ENCODE measurements at places on chromosomes 6 and 20.

DNA sequence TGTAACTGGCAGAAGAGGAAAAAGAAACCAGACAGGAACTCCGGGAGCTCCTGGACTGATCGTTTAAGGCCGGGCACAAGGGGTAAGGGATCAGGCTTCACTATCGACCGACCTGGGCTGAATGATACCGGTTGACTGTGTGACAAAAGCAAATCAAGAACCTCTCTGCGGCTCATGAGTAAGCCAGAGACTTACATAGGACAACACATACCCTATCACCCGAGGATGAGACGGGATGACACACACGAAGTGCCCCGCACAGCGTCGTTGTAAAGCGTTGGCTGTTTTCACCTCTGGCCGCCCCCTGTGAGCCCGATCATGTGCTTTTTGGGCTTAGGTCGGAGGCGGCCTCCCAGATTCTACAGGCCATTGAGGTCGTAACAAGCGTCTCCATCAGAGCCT is 695 bp upstream of the TGIF2 start:
- DNase-seq: no peak

GRCh38 chr6:88135578-88136114 is 30.5 kb downstream of the CNR1 start:
- no peak for DNase-seq

GRCh38 chr6:108581237-108581931 is 20.7 kb downstream of the FOXO3 start:
- DNase-seq: no peak

GRCh38 chr20:41348430-41349172 is 8.0 kb downstream of the LPIN3 start:
- no peak for DNase-seq

DNA sequence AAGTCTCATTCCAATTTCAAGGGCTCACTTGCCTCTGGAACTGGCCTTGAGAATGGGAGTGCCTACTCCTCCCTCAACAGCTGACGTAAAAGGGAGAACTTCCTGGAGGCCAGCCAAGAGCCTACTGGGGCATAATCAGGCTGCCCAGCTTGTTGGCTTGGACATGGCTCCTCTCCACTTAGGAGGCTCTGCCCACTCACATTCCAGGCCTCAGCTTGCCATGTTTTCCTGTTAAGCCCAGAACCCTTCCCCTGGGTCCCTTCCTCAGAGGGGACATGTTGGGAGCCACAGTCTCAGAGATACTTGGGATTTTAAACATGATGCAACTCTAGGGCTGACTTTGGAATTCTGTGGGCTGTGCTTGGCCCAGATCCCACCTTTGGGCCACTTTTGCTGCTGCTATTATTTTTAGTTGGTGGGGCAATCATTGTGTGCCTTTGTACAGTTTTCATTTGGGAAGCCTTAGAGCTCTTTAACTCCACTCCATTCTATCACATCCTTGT is 31.5 kb upstream of the ADTRP start:
- no peak for DNase-seq

- no peak for DNase-seq
Observed at GRCh38 chr6:24228681-24229255, 102.8 kb downstream of the NRSN1 start.

DNA sequence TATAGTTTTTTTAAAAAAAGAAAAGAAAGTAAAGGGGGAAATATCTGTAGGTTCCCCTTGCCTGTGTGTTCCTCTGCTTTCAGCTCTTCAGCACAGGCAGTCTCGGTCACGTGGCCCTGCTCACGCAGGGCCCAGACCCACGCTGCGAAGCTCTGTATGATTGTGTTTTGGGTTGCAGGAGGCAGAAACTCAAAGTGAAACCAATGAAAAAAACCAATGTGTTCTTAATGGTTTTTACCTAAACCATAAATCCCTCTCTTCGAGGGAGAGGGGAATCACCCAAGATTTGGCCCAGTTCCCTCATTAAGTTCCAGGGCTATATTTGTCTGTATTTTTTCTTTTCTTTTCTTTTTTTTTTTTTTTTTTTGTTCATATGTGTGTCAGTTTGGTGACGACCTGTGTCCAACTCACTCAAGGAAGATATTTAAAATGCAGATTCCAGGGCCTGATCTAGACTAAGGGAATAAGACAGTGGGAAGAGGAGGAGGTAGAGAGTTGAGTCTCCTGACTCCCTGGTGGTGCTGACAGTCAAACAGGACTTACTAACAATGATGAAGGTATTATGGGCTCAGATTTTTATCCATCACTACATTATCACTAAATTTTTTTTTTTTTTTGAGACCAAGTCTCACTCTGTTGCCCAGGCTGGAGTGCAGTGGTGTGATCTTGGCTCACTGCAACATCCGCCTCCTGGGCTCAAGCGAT is 33.8 kb upstream of the RREB1 start:
- no peak for DNase-seq

DNA sequence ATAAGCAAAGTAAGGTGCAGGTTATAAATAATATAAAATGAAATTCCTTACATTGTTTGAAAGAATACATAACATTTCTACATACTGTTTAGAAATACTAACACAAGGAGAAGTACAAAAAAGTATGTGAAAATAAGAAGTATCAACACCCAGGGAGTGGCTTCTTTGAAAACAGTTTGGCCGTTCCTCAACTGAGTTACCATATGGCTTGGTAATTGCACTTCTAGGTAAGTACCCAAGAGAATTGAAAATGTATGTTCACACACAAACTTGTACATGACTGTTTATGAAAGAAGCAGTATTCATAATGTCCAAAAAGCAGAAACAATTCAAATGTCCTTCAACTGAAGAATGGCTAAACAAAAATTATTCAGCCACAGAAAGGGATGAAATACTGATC is 30.7 kb downstream of the PAK5 start:
- DNase-seq: no peak

- no peak for DNase-seq
Observed at GRCh38 chr6:55853008-55854001, 22.1 kb downstream of the BMP5 start.

DNA sequence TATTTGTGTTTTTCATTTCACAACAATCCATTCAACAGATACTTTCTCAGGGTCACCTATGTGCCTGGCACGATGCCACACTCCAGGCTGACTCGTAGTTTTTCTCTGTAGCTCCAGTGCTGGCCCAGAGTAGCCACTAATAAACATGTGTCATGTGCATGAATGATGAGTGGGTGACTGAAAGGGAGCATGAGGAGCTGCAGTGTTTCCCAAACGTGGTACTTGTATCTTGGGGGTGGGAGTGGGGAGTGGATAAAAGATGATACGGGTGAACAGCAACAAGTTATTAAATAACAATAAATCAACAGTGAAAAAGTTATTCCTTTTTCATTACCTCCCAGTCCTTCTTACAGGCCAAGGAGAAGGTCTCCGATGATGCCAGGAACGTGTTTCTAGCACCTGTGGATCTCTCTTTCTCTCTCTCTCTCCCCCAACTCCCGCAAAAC is 17.1 kb downstream of the SRXN1 start:
- no peak for DNase-seq

- no peak for DNase-seq
Observed at GRCh38 chr20:43939762-43940121, 25.1 kb downstream of the TOX2 start.

DNA sequence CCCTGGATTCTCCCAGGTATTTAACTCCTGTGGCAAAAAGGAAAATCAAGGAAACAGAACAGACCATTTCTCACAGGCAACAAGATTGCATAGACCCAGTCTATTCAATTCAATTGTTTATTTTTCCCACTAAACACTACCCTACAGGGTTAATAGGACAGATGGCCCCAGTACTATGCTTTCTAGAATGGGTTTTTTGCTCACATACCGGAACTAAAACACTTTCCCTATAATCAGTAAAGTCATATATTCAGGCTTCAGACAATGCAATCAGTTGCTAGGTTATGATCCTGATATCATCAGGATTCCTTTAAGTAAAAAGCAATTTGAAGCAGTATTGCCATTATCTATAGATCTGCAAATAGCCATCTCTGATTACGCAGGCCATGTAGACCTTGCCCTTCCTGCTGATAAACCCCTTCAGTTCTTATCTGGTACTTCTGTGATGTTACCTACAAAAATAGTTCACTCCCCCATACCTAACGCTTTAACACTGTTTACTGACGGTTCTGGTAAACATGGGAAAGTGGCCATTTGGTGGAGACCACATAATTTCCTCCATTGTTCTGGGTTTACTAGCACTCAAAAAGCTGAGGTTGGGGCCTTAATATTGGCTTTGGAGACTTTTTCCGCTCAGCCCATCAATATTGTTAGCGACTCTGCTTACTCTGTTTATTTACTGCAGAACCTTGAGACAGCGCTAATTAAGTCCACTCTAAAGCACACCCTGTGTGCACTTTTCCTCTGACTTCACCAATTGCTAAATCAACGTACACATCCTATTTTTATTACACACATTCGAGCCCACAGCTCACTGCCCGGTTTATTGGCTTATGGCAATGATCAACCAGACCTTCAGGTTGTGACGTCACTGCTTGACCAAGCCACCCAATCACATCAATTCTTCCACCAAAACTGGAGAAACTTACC is 666.0 kb downstream of the PHF3 start:
- DNase-seq: no peak

GRCh38 chr6:144744720-144745119 is 459.6 kb downstream of the UTRN start:
- DNase-seq: no peak

DNA sequence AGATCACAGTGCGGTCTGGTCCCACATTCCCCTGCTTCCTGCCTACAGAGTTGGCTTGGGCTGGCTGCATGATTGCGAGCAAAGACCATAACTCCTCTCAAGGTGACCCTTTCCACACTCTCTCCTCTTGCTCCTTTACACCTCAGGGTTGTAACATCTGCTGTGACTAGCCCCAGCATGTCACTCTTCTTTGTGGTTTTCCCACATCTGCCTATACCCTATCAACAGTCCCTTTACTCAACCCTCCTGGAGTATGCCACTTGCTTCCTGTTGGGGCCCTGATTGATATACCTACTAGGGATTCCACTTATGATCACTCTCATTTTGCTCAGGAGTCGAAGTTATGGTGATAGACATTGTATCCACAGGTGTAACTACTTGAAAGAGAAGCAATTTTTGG is 58.9 kb upstream of the SGK1 start:
- no peak for DNase-seq

GRCh38 chr6:138765896-138766655 is 7.5 kb upstream of the CCDC28A start:
- no peak for DNase-seq

DNA sequence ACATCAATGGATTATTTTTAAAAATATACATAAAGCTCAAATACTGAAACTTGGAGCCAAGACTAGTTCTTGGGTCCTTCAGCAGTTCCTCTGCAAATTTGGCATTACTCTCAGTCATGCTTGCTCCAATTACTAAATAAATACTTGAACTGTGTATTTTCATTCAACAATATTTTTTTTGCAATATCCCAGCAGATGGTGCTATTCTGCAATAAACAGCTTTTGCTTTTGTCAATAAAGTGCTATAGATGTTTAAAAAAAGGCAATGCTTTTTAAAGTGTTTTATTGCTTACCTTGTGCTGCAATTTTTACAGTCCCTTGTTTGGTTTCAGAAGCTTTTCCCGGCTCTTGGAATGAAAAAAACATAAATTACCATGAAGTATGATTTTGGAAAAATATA is 243.4 kb downstream of the TRDN start:
- DNase-seq: no peak
